ENCODE measurements at places on chromosomes 16 and 17.

- no peak for DNase-seq
Measured at GRCh38 chr16:29126616-29127015, 141.8 kb downstream of the LAT start.

- DNase-seq, result no peak
Measured at GRCh38 chr17:45949755-45950320, 49.2 kb upstream of the STH start.

GRCh38 chr17:58305626-58306025 is 23.0 kb downstream of the TSPOAP1 start:
- DNase-seq, result no peak

DNA sequence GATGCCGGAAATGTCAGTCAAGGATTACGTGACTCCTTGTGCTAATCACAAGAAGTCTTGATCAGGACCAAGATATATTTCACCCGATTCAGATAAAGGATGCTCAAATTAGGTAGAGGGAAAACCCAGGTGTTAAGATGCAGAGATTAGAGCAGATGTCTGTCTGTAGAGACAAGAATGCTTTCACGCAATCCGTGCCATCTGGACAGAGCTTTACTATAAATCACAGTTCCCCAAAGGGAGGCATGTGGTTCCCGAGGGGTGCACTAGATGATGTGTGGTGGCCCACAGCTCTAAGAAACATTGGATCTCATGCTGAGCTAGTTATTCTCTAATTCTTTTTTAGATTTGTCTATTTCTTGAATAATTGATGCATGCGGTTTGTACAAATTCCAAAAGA is 9.8 kb upstream of the MAP3K14 start:
- DNase-seq, result no peak

DNA sequence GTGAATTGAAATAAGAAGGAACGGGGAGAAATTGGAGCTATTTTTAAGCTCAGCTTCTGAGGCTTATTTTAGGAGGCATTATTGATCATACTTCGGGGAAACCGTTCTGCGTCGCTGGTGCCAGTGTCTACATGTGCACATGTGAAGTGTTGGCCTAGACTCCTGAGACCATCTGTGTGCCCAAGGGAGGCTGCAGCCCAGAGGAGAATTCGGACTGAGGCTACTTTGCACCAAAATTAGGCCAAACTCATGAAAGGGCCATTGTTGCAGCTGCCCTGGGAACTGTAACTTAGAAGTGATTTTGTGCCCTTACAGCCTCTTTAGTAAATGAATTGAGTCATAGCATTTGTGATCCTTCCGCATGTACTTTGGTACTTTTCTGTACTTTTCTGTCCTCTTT is 102.0 kb upstream of the NOL11 start:
- DNase-seq, result no peak

DNA sequence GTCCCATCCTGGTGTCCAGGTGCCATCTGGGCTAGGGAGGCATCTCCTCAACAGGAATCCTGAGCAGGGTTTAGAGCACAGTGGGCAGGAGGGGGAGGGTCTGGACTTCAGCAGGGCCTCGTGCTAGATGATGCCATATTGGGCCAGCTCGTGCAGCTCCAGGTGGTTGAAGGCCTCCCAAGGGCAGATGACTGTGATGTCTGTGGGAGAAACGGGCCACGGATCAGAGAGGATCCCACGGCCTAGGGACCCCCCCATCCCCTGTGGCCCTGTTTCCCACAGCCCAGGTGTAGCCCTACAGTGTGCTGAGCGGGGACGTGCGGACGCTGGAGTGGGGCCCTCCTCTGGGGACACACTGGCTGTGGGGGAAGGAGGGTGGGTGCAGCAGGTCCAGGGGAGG is 5.4 kb downstream of the PDE6G start:
- DNase-seq, result no peak

Measured in SHP77 treated with DMSO at 0.1 percent for 48 hours (cell line).